ENCODE measurements at places on chromosomes 1 and 21.
A peak's percentile ranks its signal among the peaks of the same experiment; 100 is the strongest.

- no peak for DNase-seq
Observed at GRCh38 chr1:65512383-65512782, 91.9 kb downstream of the LEPR start.

DNA sequence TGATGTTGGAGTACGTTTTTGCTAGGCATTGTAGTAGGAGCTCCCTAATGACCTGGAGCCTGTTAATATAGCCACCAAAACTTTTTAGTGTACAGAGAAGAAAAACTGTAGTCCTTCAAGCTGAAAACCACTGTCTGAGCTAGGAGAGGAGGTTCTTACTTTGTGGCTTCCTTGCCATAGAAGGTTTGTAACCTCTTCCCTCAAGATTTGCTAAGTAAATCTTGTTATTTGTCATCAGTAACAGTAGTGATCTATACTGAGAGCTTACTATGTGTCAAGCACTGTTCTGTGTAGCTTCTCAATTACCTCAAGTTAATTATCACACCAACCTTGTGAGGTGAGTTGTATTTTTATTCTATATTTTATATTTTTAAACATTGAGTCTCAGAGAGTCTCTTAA is 21.2 kb upstream of the LRRC8C start:
- no peak for DNase-seq

- no peak for DNase-seq
Observed at GRCh38 chr1:176471338-176472121, 8.6 kb downstream of the PAPPA2 start.

GRCh38 chr1:105608713-105609112 is 1447.8 kb upstream of the PRMT6 start:
- no peak for DNase-seq

DNA sequence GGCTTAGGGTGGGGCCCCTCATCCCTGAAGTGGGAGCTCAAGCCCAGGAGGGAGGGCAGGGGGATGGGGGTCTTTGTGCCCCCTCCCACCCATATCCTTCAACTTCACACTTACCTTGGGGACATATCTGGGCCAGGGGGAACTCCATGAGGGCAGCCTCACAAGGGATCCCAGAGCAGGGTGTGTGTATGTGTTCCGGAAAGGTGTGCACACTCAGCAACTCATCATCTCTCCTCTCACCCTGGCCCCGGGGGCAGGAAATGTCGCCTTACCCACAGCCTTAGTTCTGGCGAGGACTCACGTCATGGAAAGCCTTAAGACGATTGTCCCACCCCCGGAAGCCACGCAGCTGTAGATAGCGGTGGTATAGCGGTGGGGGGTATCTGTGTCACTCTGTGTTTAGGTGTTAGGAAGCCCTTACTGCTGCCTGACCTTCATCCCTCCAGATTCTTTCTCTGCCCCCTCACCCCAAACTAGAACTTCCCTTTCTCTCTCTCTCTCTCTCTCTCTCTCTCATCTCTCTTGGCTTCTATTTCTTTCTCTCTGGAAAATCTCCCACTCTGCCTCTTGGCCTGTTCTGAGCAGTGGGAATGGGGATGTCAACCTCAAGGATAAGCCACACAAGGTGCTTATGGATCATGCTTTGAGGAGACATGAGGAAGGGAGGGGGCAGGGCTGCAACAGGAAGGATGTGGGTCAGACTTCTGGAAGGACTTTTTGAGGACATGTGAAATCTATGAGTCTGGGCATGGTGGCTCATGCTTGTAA is at the start of gene SH2D2A:
TSS of gene SH2D2A (minus strand) at position 288 of the 768 bp plus-strand sequence. CDS start at position 148, 140 bp downstream.
- peak; percentile 72 for DNase-seq

DNA sequence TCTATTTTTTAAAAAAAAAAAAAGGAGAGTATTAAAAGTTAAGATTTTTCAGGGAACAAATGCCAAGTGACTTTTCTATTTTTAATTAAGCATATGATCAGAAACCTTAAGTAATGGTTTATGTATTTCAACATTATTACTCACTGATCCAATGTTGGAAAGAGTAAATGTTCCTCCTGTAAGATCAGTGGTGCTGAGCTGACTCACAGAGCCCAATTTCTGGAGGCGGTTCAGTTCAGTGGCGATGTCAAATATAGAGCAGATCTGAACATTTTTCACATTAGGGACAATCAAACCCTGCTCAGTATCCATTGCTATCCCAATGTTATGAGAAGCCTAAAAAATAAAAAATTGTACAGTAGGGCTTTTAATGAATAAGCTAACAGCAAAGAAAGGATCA is 28.2 kb upstream of the LRRC39 start:
- no peak for DNase-seq

- no peak for DNase-seq
Observed at GRCh38 chr1:21638531-21639341, 30.4 kb downstream of the RAP1GAP start.

Measured in transverse colon (tissue), 4 donors.